Mesothelial cell of epicardium (in vitro differentiated cells): ENCODE measurements at places on chromosomes 3 and 15.

DNA sequence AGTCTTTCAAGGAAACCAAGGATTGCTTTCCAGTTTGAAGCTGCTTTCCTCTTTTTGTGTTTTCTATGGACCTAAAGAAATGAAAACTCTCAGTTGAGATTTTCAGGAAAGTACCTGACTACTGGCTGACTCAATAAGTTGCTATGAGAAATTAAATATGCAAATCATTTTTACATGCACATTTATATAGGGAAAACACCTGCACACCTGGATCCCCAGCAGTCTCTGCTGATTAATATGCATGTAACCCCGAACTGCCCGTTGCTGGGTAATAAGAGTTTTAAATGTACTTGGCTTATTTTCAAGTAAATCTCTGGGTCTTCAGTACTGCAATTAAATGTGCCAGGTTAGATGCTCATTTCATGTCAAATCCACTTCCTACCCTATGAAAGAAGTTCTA lies 77.2 kb downstream of the KBTBD8 start:
- H3K27me3 ChIP-seq = no peaks in the 10 kb centered on the region
- no peak overlapping the region for H3K27ac ChIP-seq
- peaks cover 24% of the 10 kb centered on the region for H3K4me1 ChIP-seq
- DNase-seq = no peak
- no peak overlapping the region for H3K4me3 ChIP-seq

GRCh38 chr3:179189759-179190158 lies 41.6 kb downstream of the PIK3CA start:
- no peak for DNase-seq
- peaks cover 28% of the 10 kb centered on the region for H3K4me1 ChIP-seq
- peaks cover 1% of the 10 kb centered on the region for H3K36me3 ChIP-seq

- H3K4me3 ChIP-seq = no peak overlapping the region
- no peaks in the 10 kb centered on the region for H3K36me3 ChIP-seq
- H3K4me1 ChIP-seq = peaks cover 6% of the 10 kb centered on the region
Observed at GRCh38 chr3:139122221-139122581, 77.5 kb upstream of the PRR23C start.

DNA sequence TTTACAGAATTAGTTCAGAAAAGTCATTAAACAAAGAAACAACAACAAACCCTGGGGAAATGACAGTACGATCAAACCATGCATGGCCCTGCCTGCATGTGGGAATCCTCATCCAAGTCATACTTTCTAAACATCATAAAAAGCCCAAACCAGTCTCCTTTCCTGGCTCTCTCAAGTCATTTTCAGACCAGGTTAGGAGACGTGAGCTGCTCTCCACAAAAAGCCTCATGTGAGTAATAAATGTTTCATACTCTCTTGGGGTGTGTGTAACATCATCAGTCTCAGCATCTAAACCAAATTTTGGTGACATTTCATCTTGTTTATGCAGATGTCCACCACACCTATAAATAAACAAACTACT lies 18.9 kb downstream of the GREM1 start:
- peaks cover 3% of the 10 kb centered on the region for H3K36me3 ChIP-seq
- H3K4me3 ChIP-seq = no peak overlapping the region
- H3K4me1 ChIP-seq = no peaks in the 10 kb centered on the region
- peaks cover 52% of the 10 kb centered on the region for H3K27me3 ChIP-seq
- DNase-seq = no peak

GRCh38 chr3:31392568-31392967 lies 140.2 kb upstream of the STT3B start:
- peaks cover 17% of the 10 kb centered on the region for H3K4me1 ChIP-seq
- H3K36me3 ChIP-seq = peaks cover 3% of the 10 kb centered on the region
- no peak for DNase-seq
- no peak overlapping the region for H3K4me3 ChIP-seq
- no peaks in the 10 kb centered on the region for H3K27me3 ChIP-seq

GRCh38 chr3:63135367-63135766 lies 142.7 kb upstream of the SYNPR start:
- H3K27ac ChIP-seq = peak overlapping the region; percentile 40
- H3K4me1 ChIP-seq = peaks cover 38% of the 10 kb centered on the region
- H3K4me3 ChIP-seq = no peak overlapping the region
- no peak for DNase-seq
- peaks cover 7% of the 10 kb centered on the region for H3K36me3 ChIP-seq

GRCh38 chr15:52225230-52225629 lies 34.0 kb upstream of the GNB5 start:
- no peak for DNase-seq
- H3K27me3 ChIP-seq = no peaks in the 10 kb centered on the region
- H3K27ac ChIP-seq = no peak overlapping the region
- no peak overlapping the region for H3K4me3 ChIP-seq

- H3K27me3 ChIP-seq = no peaks in the 10 kb centered on the region
- H3K4me1 ChIP-seq = no peaks in the 10 kb centered on the region
- DNase-seq = no peak
- no peak overlapping the region for H3K4me3 ChIP-seq
- no peak overlapping the region for H3K27ac ChIP-seq
Observed at GRCh38 chr3:179421500-179421899, 29.8 kb downstream of the GNB4 start.

DNA sequence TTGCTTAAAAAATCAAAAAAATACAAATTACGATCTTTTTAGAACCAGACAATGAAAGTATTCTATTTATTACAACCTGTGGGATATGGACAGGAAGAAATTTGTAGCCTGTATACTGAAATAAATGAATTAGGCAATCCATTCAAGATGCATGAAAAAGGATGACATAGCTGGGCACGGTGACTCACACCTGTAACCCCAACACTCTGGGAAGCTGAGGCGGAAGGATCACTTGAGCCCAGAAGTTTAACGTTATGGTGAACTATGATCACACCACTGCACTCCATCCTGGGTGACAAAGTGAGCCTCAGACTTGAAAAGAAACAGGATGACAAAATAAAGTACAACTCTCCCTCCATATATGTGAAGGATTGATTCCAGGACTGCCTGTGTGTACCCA lies 74.1 kb downstream of the MSL2 start:
- no peaks in the 10 kb centered on the region for H3K27me3 ChIP-seq
- DNase-seq = no peak
- H3K4me3 ChIP-seq = no peak overlapping the region
- no peak overlapping the region for H3K27ac ChIP-seq

- H3K27me3 ChIP-seq = no peaks in the 10 kb centered on the region
- H3K4me3 ChIP-seq = no peak overlapping the region
- peaks cover 21% of the 10 kb centered on the region for H3K36me3 ChIP-seq
- no peak overlapping the region for H3K27ac ChIP-seq
- no peaks in the 10 kb centered on the region for H3K4me1 ChIP-seq
Observed at GRCh38 chr3:38214560-38214959, 49.2 kb downstream of the OXSR1 start.

DNA sequence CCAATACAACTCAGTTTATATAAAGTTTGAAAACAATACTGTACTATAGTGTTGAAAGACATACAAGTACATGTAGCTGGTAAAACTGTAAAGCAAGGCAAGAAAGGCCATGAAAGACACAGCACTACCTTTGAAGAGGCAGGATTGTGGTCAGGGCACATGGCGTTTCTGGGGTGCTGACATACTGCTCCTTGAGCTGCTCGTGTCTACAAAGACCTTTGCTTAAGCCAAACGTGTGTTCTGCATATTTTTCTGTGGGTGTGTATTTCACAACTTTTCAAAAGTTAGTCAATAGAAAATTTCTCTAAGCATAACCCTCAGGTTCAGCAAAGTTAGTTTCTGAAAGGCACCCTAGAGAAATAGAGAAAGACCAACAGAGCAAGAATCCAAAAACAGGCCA lies 14.1 kb upstream of the TOPAZ1 start:
- no peaks in the 10 kb centered on the region for H3K36me3 ChIP-seq
- DNase-seq = no peak
- H3K27ac ChIP-seq = no peak overlapping the region
- H3K27me3 ChIP-seq = peaks cover 43% of the 10 kb centered on the region
- no peaks in the 10 kb centered on the region for H3K4me1 ChIP-seq

GRCh38 chr3:128273841-128274573 lies 120.7 kb downstream of the EEFSEC start:
- peaks cover 44% of the 10 kb centered on the region for H3K4me1 ChIP-seq
- H3K36me3 ChIP-seq = no peaks in the 10 kb centered on the region
- H3K27ac ChIP-seq = no peak overlapping the region
- DNase-seq = no peak
- H3K4me3 ChIP-seq = no peak overlapping the region

DNA sequence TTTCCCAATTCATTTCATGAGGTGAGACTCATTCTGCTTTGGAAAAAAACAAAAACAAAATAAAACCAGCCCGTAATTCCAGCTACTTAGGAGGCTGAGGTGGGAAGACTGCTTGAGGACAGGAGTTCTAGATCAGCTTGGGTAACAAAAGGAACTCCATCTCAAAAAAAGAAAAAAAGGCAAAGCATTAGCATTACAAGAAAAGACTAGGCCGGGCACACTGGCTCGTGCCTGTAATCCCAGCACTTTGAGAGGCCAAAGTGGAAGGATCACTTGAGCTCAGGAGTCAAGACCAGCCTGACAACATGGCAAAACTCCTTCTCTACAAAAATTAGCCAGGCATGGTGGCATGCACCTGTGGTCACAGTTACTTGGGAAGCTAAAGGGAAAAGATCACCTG lies 33.9 kb downstream of the TRPM7 start:
- no peak for DNase-seq
- H3K36me3 ChIP-seq = peaks cover 43% of the 10 kb centered on the region
- H3K4me3 ChIP-seq = no peak overlapping the region
- no peaks in the 10 kb centered on the region for H3K27me3 ChIP-seq
- H3K27ac ChIP-seq = no peak overlapping the region

GRCh38 chr3:107847791-107848190 lies 243.0 kb downstream of the CD47 start:
- H3K4me1 ChIP-seq = peaks cover 19% of the 10 kb centered on the region
- no peak overlapping the region for H3K4me3 ChIP-seq
- no peak for DNase-seq
- H3K27ac ChIP-seq = no peak overlapping the region
- no peaks in the 10 kb centered on the region for H3K36me3 ChIP-seq

- H3K27ac ChIP-seq = no peak overlapping the region
- no peaks in the 10 kb centered on the region for H3K27me3 ChIP-seq
- H3K4me1 ChIP-seq = no peaks in the 10 kb centered on the region
- no peak for DNase-seq
Observed at GRCh38 chr3:43629257-43629656, 7.4 kb upstream of the ANO10 start.

GRCh38 chr3:136787349-136787748 lies 31.6 kb upstream of the SLC35G2 start:
- H3K36me3 ChIP-seq = no peaks in the 10 kb centered on the region
- no peak overlapping the region for H3K4me3 ChIP-seq
- H3K27ac ChIP-seq = peak overlapping the region; percentile 90
- no peak for DNase-seq
- no peaks in the 10 kb centered on the region for H3K27me3 ChIP-seq

- peaks cover 8% of the 10 kb centered on the region for H3K36me3 ChIP-seq
- no peaks in the 10 kb centered on the region for H3K27me3 ChIP-seq
- peaks cover 9% of the 10 kb centered on the region for H3K4me1 ChIP-seq
- no peak for DNase-seq
- no peak overlapping the region for H3K4me3 ChIP-seq
Observed at GRCh38 chr3:77535116-77535515, 495.2 kb downstream of the ROBO2 start.

GRCh38 chr15:41982133-41982930 lies 10.0 kb upstream of the EHD4 start:
- no peak for DNase-seq
- H3K27ac ChIP-seq = peak overlapping the region; percentile 9
- peaks cover 4% of the 10 kb centered on the region for H3K27me3 ChIP-seq
- H3K4me3 ChIP-seq = no peak overlapping the region

DNA sequence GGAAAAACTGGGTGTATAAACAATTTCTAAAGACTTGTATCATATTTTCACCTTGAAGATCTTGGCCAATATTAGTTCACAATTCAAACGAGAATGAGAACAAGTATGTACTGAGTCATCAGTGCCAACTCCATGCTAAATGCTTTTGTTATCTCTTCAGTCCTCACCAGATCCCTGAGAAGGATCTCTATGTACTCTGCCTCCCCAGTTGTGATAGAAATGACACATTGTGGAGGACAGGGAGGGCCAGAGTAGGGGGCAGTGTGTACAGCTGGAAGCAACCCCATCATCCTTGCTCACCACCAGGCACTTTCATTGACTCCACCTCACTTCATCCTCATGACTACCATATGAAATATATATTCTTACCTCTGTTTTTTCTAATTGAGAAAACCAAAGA lies 353.7 kb upstream of the SOX2 start:
- DNase-seq = no peak
- no peak overlapping the region for H3K27ac ChIP-seq
- H3K27me3 ChIP-seq = peaks cover 13% of the 10 kb centered on the region
- H3K36me3 ChIP-seq = no peaks in the 10 kb centered on the region
- H3K4me1 ChIP-seq = no peaks in the 10 kb centered on the region
